ENCODE measurements at places on chromosomes 13 and 19.

GRCh38 chr13:67806796-67807195, 576.7 kb upstream of the PCDH9 start:
- no peak for DNase-seq

GRCh38 chr19:20244356-20244755, 77.3 kb downstream of the ZNF486 start:
- DNase-seq = no peak

DNA sequence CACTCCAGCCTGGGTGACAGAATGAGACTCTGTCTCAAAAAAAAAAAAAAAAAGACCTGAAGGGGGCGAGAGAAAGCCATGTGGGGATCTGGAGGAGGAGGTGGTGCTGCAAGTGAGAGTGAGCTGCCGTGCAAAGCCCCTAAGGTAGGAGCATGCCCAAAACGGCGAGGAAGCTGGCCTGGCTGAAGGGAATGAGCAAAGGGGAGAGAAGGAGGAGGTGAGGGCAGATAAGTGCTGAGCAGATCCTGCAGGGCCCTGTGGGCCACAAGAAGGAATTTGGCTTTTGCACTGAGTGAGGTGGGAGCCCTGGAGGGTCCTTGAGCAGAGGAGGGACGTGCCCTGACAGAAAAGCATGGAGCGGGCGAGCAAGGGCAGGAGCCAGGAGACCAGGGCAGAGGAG, 19.4 kb upstream of the ADGRE5 start:
- no peak for DNase-seq

DNA sequence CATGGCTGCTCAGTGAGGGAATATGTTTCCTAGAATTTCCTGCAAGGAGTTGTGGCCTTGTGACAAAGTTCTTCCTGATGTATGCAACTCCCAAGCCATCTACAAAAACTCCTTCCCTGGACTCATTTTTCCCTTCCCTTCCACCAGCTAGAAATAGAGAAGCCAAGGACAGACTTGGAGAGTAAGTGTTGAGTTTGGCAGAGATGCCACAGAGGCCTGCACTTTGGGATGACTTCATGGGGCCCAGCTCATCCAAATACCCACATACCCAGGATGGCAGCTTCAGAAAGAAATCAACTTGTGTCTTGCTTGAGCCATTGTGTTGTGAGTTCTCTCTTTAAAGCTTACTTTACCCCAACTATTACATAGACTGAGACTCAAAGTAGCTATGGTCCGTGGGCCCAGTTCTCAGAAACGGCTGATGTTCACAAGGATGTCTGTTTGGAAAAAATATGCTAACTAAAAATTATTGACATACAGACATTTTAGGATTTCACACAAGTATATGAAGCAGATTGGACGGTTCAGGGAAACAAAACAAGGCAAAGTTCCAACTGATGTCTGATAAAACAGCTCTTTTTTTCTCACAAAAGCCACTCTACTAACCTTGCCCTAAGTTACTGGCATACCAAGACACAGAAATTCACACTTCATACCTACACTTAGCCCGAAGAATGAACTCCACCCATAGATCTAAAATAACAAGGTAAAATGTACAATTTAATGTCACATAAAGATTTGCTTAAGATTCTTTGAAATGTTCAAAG, 107.9 kb downstream of the NALCN start:
- DNase-seq = no peak

GRCh38 chr19:48632692-48633147, 4.5 kb downstream of the DBP start:
- no peak for DNase-seq

DNA sequence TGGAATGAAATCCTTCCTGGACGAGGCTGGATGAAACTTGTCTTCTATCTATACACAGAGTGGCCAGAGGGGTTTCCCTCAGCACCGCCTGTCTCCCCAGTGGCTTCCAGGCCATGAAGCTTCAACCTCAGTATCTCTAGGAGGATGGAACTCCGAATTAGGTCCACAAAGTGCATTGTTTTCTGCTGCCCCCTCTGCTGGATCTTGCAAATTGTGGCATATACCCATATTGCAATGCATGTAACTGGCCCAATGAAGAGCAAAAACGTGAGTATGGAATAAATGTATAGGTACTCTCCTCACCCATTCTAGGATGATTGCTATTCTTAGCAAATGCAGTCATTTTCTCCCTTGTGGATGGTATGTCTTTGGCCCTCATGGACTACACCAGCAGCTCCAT, 14.7 kb upstream of the LILRB4 start:
- no peak for DNase-seq

DNA sequence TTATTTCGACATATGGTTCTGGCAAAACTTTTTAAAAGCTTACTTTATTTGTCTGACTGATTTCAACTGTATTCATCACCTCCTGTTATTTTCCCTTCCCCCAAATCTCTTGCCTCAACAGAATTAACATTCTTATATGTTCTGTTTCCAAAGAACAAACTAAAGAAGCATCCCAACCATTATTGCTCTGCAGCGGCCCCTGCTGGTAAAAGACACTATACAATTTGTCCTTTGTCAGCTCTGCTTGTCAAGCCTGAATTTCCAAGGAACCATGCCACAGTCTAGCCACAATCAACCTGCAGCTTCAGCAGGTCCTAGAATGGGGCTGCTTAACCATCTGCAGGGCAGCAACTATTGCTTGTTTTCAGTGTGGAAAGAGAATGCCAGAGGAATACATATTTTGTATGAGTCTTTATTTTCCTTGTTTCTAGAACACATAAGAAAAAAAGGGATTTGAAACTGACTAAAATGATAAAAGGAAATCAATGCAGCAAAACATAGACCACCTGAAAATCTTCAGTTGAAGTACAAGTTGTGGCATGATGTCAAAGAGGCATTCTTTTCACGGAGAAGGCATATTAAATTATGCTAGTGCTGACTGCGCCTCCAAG, 845.3 kb downstream of the DIAPH3 start:
- DNase-seq = peak; percentile 61

- no peak for DNase-seq
Observed at GRCh38 chr13:80033286-80033685, 307.6 kb downstream of the SPRY2 start.

- no peak for DNase-seq
Observed at GRCh38 chr13:28319528-28319927, 175.4 kb downstream of the FLT1 start.

All from COR-L47 (cell line).